ENCODE measurements at places on chromosomes 6 and 20. TPM values are rescaled to one million over a fixed set of nuclear protein-coding genes. Genes with fewer than 3 reads are reported as not detected.

Gene MCCD1
- total RNA-seq: not detected

Gene FGD2
- total RNA-seq: 8.5 TPM

Gene WFDC12
- 1.0 TPM for total RNA-seq

Gene TSBP1
- total RNA-seq: not detected

- DNase-seq: no peak
These were observed 4.4 kb upstream of the HMGN3 start for GRCh38 chr6:79238919-79239318.

DNA sequence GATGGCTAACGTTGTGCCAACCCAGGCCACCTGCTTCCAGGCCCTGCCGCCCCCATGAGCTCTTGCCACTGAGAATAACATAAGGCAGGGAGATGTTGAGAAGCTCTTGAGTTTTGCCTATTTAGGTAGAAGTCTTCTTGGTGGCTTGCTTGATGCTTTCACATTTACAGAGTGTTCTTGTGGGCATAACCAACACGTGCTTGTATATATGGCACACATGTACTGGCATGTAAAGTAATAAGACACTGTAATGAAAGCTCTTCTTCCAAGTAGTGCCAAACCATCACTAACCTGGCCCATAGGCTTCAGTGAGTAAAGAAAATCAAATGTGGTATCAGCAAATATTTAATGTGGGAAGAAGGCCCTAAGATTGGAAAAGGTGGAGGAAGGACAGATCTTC, 146.9 kb upstream of the CITED2 start:
- no peak for DNase-seq

GRCh38 chr6:42440778-42441696, 10.7 kb downstream of the TRERF1 start:
- DNase-seq: no peak

DNA sequence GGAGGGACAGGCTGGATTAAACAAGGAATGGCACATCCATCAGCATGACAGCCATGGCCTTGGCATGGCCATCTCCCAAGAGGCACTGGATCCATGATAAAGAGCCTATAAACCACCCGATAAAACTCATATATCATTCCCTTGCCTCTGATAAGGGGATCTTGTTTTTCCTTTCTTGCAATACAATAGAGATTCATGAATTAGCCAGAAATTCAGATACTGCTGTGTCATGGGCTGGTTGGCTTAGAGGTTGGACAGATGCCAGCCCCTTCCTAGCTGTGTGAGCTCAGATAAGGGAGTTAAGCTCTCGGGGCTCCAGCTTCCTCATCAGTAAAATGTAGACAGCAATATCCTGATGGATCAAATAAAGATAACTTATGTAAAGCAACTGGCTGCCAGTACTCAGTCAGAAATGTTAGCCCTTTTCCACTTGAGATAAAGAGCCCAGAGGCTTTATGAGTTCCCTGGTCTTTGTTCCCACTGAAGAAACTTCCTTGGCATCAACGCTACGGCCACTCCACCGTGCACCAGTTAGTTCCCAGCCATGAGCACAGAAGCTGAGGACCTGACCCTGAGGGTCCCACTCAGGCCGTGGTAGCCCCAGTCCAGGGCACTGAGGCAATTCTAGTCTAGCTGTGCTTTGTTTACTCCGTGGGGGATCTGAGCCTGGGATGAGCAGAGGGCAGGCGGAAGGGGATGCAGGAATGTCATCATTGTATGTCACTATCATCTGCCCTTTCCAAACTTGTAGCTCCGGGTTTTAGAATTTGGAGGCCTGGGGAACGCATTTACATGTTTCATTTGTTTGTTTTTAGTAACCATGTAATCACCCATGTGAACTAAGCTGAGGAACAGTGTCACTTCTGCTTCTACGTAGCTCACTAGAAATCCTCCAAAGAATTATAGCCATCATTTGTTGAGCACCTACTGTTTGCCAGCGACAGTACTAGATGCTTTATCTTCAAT, 67.2 kb upstream of the TBC1D7 start:
- DNase-seq: no peak

- DNase-seq: no peak
These were observed 62.4 kb downstream of the PHACTR2 start for GRCh38 chr6:143740213-143740612.

DNA sequence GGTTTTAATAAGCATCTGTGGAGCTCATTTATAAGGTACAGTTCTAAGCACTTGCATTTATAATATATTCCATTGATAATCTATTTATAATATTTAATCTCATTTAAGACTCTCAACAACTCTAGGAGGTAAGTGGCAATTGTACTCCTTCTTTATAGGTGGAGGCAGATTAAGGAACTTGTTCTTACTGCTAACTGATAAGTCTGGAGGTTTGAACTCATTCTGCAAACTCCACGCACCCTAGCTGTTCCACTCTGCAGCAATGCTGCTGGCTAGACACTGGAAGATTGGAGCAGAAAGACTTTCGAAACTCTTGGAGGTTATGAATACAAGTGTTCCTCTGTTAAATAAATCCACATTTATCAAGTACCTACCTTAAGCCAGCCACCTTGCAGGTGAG, 793 bp upstream of the HDAC2 start:
- DNase-seq: no peak

GRCh38 chr20:57562541-57563465, 1.9 kb downstream of the PCK1 start:
- DNase-seq: no peak

DNA sequence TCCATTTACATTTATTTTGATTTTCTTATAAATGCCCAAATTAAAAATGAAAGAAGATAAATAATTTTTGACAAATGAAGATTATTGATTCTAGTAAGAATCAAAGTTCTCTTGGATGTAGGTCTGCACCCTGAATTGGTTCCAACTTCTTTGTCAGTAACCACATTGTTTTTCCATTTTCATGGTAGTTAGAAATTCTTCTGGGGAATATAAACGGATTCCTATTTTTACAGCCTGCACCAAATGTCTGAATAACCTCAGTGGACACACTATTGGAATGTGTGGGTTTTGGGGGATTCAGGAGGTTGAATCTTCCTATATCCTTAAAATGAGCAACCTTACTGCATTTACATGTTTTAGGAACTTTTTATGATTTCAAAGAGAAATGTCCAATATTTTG, 1085.3 kb upstream of the MAP3K7 start:
- DNase-seq: no peak

DNA sequence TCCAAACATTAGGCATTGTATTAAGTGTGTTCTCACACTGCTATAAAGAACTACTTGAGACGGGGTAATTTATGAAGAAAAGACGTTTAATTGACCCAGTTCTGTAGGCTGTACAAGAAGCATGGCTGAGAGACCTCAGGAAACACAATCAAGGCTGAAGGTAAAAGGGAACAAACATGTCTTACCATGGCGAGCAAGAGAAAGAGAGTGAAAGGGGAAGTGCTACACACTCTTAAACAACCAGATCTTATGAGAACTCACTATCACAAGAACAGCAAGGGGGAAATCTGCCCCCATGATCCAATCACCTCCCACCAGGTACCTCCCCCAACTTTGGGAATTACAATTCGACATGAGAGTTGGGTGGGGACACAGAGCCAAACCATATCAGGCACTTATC, 86.6 kb upstream of the TOP1 start:
- DNase-seq: no peak

DNA sequence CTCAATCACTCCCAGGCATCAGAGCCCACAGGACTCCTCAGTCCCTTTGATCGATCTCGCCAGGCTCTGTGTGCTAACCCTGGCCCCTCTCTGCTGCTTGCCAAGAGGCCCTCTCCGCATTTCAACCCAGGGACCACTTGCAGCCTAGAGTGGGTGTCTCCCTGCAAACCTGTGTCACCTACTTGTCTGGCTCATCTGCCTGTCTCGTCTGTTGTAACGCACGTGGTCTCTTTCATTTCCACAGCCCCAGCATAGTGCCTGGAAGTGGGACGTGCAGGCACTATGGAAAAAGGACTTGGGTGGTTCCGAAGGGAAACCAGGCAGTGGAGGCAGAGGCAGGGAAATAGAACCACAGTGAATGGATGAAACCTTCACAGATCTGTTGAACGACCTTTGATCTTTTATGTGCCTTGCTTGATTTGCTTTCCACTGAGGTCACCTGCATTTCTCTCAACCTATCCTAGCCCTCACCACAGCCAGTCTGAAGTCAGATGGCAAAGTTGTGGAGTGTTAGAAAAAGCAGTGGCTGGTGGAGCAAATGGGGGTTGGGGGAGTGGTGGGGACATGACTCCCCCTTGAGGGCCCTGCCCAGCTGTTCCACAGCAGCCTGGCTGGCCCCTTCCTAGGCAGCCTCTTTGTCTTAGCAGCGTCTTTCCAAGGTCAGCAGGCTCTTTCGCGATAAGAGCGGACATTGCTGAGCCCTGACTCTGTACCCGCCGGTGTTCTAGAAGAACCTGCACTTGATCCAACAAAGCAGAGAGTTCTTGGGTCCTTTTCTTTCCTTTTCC, 55.8 kb upstream of the TAGAP start:
- no peak for DNase-seq

- DNase-seq: no peak
These were observed 1.5 kb downstream of the ABCC10 start for GRCh38 chr6:43428874-43429273.

DNA sequence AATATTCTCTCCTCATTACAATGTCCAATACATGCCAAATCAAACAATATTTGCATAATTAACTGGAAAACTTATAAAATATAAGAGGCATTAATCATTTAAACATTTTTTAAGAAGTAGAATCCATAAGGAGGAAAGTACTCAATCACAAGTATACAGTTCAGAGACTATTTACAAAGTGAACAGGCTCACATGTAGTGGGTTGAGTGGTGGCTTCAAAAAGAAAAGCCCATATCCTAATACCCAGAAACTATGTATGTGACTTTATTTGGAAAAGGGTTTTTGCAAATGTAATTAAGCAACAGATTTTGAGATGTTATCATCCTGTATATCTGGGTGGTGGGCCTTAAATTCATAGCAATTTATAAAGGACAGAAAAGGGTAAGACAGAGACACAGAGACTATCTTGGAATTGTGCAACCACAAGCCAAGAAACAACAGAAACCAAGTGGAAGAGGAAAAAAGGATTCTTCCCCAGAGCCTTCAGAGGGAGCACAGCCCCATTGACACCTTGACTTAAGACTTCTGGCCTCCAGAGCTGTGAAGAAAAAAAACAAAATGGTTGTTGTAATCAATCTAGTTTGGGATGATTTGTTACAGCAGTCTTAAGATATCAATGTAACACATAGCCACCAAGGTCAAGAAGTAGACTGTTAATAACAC, 32.7 kb upstream of the CRISP1 start:
- DNase-seq: no peak

DNA sequence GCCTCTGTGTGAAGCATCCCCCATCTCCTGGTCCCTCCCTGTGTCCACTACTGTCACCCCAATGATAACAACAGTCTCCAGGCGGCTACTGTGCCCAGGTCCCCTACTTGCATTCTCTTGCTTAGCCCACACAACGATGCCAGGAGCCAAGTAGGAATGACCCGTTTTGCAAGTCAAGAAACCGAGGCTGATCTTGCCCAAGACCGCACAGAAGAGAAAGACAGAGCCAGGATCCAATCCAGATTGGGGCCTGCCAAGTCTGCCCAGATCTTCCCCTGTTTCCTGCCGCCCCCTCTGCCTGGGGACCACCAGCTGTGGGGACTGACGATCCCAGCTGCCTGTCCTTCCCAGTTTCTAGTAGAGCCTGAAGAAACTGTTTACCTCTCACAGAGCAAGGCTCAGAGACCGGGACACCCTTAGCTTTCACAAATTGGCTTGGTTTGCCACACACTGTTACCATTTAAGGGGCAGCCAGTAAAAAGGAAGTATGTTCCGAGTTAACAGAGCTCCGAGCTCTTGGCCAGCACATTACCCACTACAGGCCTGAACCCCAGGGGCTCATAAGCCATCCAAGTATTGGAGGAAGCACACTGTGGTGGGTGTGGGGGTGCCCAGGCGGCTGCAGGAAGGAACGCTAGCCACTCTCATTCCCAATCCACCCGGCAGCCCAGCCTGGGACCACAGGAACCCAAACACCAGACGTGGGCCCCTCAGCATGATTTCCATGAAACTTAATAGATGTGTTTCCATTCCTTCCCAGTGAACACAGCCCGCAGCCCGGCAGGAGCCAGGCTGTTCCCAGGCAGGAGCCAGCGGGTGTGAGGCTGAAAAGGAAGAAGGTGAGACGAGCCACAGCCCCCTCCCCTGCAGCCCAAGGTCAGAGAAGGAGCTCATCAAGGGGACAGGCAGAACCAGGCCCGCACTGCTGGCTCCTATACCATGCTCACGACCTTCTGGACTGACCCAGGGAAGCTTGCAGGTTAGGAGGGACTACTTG, 7.9 kb downstream of the KIAA1755 start:
- DNase-seq: no peak

DNA sequence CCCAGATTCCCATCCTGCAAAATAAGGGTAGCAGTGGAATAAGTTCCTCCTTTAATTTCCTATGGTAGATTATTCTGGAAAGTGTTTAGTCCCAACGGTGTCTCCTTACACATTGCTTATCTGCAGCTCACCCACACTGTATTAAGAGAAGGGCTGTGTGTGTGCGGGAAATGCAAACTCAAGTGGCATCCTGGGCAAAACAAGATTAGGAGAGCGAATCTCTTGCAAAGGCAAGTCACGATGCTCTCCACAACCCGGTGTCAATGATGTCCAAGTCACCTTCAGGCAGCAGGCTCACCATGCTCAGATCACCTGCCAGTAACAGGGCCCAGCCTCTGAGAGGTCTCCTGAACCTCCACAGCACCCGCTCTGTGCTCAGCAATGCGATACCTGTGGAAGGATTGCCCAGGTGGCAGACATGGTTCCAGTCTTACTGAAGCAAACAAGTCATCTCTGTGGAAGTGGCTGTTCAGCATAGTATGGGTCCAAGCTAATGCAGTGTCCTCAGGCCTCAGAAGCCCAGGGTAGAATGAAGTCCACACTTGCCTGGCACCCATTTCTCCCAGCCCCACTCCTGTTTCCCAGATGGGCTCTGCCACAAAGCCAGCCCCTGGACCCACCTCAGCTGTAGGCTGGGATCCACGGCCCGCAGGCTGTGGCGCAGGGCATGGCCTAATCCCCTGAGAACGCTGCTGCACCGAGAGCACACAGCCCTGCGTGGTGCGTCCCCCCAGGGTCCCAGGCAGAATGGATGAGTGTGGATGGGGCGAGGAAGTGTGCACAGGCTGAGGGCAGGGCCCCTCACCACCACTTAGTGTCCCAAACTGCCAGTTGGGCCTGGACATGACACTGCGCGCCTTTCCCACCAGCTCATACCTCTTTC, 101.2 kb downstream of the PXDC1 start:
- DNase-seq: no peak

DNA sequence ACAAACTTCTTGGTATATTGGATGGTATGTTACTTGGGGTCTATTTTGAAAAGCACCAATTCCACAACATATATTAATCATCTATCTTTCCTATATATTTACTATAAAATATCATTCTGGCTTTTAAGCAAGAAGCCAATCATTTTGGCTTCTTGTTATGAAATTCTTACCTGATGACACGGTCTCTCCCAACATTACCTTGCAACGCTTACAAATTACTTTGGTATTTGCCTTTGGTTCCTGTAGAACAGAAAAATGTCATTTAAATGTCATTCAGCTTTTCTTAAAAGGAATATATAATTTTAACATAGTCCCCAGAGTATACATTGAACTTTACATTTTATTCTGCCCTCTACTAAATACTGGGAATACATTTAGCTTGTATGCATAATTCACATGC, 27.4 kb downstream of the UBE3D start:
- DNase-seq: no peak

All from thymus (tissue), 14 donors.